ENCODE measurements at places on chromosomes 4 and X. TPM values are rescaled to one million over a fixed set of nuclear protein-coding genes. Genes with fewer than 3 reads are reported as not detected.

The TMEM156 gene
- 10.8 TPM for total RNA-seq

The HPGD gene
- total RNA-seq = 9.8 TPM

The HERC5 gene
- total RNA-seq = 2.7 TPM

The NEIL3 gene
- 14.6 TPM for total RNA-seq

The MAGEC1 gene
- total RNA-seq = not detected

The DDX53 gene
- total RNA-seq = not detected

All from uterine smooth muscle cell (primary cell).